Stimulated activated CD8-positive, alpha-beta memory T cell treated with anti-CD3 and anti-CD28 coated beads, Interleukin-4, amount 100 ng/mL, for 24 hours (primary cell): ENCODE measurements at places on chromosomes 3 and 15.

- no peak for DNase-seq
Measured at GRCh38 chr15:40011303-40011702, 27.7 kb downstream of the SRP14 start.

GRCh38 chr3:73298243-73299183, 237.1 kb downstream of the EBLN2 start:
- DNase-seq = no peak

DNA sequence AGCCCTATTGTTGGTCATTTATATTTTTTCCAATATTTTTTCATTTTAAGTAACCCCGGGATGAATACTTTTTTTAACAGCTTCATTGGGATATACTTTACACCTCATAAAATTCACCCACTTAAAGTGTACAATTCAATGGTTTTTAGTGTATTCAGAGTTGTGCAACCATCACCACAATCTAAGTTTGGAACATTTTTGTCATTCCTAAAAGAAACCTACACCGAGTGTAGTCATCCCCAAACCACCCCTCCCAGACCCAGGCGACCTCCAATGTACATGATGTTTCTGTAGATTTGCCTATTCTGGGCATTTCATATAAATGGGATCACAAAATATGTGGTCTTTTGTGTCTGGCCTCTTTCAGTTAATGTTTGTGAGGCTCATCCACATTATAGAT, 118.3 kb upstream of the FRMD4B start:
- no peak for DNase-seq

DNA sequence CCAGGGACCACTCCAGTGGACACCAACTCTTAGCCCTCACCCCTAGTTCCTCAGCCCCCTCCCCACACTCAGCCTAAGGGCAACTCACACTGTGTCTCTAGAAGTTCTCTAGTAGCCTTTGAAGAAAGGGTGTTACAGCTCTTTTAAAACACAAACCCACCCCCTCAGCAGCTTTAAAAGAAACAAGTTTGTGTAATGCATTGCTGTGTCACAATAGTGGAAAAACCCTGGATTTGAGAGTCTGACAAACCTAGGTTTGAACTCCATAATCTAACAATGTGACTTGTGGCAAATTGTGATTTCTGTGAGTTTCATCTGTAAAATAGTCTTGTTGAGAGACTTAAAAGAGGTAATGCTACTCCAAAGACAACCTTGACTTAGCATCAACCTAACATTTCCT, 54.0 kb downstream of the PLCH1 start:
- no peak for DNase-seq

DNA sequence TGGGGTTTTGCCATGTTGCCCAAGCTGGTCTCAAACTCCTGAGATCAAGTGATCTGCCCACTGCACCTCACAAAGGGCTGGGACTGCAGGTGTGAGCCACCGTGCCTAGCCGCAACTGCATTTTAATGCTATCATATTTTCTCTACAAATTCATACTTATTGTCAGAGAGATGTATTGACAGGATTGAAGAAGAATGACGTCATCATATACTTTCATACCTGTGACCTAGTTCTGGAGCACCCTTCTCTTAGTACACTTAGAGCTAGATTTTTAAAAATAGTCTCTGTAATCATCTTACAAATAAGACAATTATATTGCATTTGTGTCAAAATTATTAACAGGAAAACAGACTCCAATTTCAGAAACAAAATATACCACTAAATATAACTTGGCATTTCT, 242.8 kb upstream of the PDZRN3 start:
- DNase-seq = no peak
